ENCODE measurements at places on chromosomes 2 and 18. TPM values are rescaled to one million over a fixed set of nuclear protein-coding genes. Genes with fewer than 3 reads are reported as not detected.
A peak's percentile ranks its signal among the peaks of the same experiment; 100 is the strongest.

- no peaks in the 10 kb centered on the region for H3K4me1 ChIP-seq
- no peaks in the 10 kb centered on the region for H3K27me3 ChIP-seq
- no peak for DNase-seq
Observed at GRCh38 chr2:98408155-98408554, 36.5 kb upstream of the INPP4A start.

GRCh38 chr2:29463181-29463900 is 348.1 kb downstream of the CLIP4 start:
- peak overlapping the region; percentile 18 for H3K27ac ChIP-seq
- H3K4me1 ChIP-seq: peaks cover 10% of the 10 kb centered on the region
- H3K36me3 ChIP-seq: no peaks in the 10 kb centered on the region
- no peaks in the 10 kb centered on the region for H3K27me3 ChIP-seq
- no peak overlapping the region for H3K4me3 ChIP-seq

DNA sequence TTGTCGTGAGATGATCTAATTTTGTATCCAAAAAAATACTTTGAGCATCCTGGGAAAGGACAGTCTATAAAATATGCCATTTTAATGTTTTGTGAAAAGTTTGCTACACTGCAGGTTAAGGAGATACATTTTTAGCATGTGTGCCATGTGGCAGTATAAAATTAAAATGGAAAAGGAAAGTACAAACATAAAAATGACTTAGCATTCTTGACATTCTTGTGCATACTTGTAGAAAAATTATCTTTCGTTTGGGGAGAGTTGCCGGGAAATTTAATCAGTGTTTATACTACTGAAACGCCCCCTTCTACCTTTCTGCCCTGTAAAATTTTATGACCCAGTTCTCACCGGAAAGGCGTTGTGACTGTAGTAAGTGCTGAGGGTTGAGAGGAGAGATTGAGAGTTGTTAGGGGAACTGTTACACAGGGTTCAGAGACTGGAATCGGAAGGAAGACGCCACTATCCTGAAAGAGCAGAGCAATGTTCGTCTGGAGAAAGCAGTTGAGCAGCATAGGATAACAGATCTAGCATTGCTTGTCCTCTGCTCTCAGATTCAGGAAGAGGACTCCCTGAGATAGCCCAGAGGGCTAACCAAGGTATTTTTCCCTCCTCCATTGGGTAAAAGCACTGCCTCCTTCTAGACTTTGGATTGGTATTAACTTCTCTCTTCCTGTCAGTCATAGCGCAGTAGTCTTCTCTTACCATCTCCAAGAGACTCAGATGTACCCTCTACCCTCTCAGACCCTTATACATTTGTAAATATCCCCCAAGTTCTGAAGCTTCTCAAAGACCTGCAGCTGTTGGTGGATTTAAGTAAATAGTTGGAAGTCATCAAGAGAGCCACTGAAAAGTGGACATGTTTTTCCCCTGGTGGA is 2.7 kb downstream of the CDH20 start:
- peaks cover 61% of the 10 kb centered on the region for H3K27me3 ChIP-seq
- no peak overlapping the region for H3K27ac ChIP-seq
- peak overlapping the region; percentile 66 for H3K4me3 ChIP-seq
- H3K4me1 ChIP-seq: peaks cover 14% of the 10 kb centered on the region
- no peaks in the 10 kb centered on the region for H3K36me3 ChIP-seq

GRCh38 chr2:240390091-240391073 is 45.1 kb upstream of the GPC1 start:
- no peak for DNase-seq
- no peak overlapping the region for H3K4me3 ChIP-seq
- no peaks in the 10 kb centered on the region for H3K36me3 ChIP-seq
- H3K4me1 ChIP-seq: peaks cover 5% of the 10 kb centered on the region
- H3K27ac ChIP-seq: no peak overlapping the region

DNA sequence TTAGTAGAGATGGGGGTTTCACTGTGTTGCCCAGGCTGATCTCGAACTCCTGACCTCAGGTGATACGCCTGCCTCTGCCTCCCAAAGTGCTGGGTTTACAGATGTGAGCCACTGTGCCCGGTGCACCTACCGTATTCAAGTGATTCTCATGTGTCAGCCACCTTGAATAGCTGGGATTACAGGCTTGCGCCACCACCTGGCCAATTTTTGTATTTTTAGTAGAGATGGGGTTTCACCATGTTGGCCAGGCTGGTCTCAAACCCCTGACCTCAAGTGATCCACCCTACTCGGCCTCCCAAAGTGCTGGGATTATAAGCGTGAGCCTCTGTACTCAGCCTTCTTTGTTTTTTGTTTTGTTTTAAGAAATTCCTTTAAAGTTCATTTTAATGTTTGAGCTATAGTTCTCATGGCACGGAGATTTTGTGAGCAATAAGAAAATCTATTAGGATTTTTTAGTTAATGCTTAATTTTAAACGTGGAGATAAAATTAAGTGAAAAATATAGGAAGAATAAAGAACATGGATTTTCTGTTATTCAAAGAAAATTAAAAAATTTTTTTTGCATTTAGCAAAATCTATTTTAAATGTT is 242.6 kb downstream of the PHLPP1 start:
- H3K4me3 ChIP-seq: no peak overlapping the region
- H3K4me1 ChIP-seq: peaks cover 4% of the 10 kb centered on the region
- peaks cover 15% of the 10 kb centered on the region for H3K36me3 ChIP-seq
- no peaks in the 10 kb centered on the region for H3K27me3 ChIP-seq

ADAM23 gene
- total RNA-seq: 20.2 TPM
